ENCODE measurements at places on chromosomes 1 and 21. TPM values are rescaled to one million over a fixed set of nuclear protein-coding genes. Genes with fewer than 3 reads are reported as not detected.

The PIGR gene
- total RNA-seq, result 2.6 TPM

The PRAMEF12 gene
- total RNA-seq, result not detected

The LYPD8 gene
- total RNA-seq, result not detected

The INTS3 gene
- total RNA-seq, result 47.6 TPM

The HCN3 gene
- 8.5 TPM for total RNA-seq

The RIPPLY3 gene
- not detected for total RNA-seq

The CDCA8 gene
- total RNA-seq, result 51.7 TPM

The SLAMF8 gene
- total RNA-seq, result not detected

The OR14A2 gene
- total RNA-seq, result not detected

The TMEM52 gene
- 27.5 TPM for total RNA-seq

The CACHD1 gene
- total RNA-seq, result 8.4 TPM

Data from HCT116 (cell line).